CD4-positive, alpha-beta T cell (primary cell): ENCODE measurements at places on chromosomes 11 and 22.
A peak's percentile ranks its signal among the peaks of the same experiment; 100 is the strongest.

- no peak for DNase-seq
Observed at GRCh38 chr11:12706545-12707499, 32.6 kb downstream of the TEAD1 start.

GRCh38 chr11:16767957-16768356, 29.5 kb downstream of the C11orf58 start:
- no peak for DNase-seq

DNA sequence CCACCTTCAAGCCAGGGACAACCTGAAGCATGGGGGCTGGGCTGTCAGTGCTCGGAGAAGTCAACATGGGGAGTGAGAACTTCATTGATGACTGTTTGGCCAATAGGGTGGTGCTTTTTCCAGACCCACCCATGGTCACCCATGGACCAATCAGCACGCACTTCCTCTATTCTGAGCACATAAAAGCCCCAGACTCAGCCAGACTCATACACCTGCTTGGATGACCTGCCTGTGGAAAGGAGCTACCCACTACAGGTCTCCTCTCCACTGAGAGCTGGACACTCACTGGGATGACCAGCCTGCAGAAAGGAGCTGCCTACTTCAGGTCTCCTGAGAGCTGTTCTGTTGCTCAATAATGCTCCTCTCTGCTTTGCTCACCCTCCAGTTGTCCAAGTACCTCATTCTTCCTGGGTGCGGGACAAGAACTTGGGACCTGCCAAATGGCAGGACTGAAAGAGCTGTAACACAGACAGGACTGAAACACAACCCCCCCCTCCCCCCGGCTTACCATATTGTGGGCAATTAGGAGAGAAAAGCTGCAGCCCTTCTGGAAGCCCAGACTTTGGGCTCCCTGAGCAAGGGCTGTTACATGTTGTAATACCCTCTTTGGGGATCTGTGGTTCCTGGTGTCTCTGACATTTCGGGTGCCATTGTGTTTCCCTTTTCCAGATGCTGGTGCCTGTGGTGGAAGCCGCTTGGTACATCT, 44.4 kb upstream of the WNT11 start:
- DNase-seq, result no peak

- no peak for DNase-seq
Observed at GRCh38 chr11:94834911-94835593, 66.9 kb downstream of the AMOTL1 start.

- DNase-seq, result no peak
Observed at GRCh38 chr11:29447821-29448220, 569.0 kb downstream of the KCNA4 start.

DNA sequence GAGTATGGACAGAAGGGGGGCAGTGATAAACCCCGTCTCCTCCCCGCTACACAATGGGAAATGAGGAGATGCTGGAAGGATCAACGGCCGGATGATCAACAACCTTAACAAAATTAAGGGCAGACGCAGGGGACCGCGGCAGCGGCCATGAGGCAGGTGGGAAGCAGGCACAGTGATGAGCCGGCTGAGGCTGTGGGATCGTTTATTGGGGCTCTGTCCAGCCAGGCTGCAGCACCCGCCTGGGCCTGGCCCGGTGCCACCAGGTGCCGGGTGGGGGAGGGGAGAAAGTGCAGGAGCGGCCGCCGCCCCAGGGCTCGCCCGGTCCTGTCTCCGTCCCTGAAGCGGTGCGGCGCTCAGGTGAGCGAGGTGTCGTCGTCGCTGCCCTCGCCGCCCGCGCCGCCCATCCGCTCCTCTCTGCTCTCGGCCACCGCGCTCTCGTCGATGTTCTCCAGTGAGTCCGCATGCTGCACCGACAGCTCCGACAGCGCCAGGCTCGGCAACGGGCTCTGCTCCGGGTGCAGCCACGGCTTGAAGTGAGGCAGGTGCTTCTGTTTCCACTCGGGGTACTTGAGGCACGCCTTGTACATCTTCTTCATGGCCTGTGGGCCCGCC, 2.4 kb upstream of the ARAP1 start:
- DNase-seq, result no peak

- peak; percentile 34 for DNase-seq
Observed at GRCh38 chr11:72848846-72849466, 34.7 kb downstream of the ATG16L2 start.

GRCh38 chr11:12285106-12285505, 92.3 kb upstream of the PARVA start:
- no peak for DNase-seq

GRCh38 chr11:34394771-34395300, 37.0 kb upstream of the ABTB2 start:
- no peak for DNase-seq

GRCh38 chr11:85947431-85948272, 92.5 kb downstream of the CCDC83 start:
- no peak for DNase-seq

- DNase-seq, result peak; percentile 26
Observed at GRCh38 chr11:1628506-1629325, 859 bp upstream of the KRTAP5-5 start.

- DNase-seq, result no peak
Observed at GRCh38 chr11:1200611-1201191, 22.2 kb upstream of the MUC5B start.

DNA sequence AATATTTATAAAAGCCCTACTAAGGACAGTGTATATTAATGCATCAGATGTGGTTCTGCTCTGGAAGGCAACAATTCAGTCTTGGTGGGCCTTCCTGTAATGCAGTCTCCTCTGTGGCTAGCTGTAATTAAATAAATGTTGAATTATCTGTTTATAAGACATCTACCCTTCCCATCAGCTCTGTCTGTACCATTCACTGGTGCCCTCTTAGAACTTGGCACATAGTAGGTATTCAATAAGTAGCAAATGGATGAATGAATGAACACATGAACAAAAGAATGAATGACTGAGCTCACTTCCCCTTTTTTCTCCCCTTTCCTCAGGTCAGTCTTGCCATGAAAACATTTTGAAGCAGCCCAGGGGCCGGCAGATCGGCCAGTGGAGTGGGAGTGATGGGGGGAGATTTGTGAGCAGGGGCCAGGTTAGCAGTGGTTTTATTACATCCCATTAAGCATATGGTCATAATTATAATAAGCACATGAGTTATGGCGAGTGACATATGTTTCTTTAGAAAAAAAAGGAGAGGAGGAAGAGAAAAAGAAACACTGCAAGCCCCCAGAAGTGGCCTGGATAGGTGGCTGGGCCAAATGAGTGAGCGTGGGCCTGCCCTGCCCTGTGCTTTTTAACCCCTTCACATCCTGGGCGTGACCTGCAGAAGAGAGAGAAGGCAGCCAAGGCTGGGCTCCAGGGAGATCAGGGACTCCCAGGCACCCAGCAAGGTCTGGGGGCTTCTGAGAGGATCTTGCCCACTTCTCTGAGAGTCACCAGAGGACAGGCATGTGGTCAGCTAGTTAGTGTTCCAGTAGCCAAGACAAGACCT, 48.6 kb upstream of the CD82 start:
- DNase-seq, result no peak

DNA sequence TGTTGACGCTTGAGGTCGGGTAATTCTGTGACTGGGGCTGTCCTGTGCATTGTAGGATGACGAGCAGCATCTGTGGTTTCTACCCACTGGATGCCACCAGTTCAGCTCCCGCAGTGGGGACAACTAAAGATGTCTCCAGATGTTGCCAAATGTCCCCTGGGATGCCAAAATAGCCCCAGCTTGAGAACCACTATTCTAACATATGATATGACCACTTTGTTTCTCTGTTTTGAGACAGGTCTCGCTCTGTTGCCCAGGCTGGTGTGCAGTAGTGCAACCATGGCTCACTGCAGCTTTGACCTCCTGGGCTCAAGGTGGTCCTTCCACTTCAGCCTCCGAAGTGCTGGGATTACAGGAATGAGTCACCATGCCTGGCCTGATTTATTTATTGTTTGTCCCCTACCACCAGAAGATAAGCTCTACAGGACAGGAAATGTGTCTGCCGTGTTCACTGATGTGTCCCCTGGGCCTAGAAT, 4.4 kb upstream of the MEN1 start:
- no peak for DNase-seq

GRCh38 chr11:83456075-83456474, 169.9 kb upstream of the CCDC90B start:
- no peak for DNase-seq

DNA sequence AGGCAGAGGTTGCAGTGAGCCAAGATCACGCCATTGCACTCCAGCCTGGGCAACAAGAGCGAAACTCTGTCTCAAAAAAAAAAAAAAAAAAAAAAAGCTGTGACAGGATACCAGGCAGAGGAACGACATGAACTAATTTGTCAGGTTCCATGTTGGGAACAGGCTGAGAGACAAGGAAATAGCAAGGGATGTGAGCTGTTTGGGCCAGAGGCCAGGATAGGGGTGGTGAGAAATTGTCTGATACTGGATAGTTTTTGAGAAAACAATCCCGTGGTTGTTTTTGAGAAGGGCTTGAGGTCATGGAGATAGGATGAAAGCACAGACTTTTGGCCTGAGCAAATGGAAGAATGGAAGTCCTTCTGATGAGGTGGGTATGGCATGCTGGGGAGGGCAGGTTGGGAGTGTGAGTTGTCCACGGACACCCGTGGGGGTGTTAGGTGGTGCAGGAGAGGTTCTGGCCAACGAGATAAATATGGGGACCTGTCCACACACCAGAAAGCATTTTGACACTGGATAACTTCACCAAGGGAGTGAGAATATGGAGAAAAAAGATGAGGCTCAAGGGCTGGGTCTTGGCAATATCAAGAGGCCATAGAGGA, 13.7 kb downstream of the PIWIL3 start:
- DNase-seq, result no peak

- DNase-seq, result no peak
Observed at GRCh38 chr11:131800452-131800851, 430.0 kb downstream of the NTM start.

GRCh38 chr22:49672014-49672516, 155.6 kb downstream of the BRD1 start:
- no peak for DNase-seq

DNA sequence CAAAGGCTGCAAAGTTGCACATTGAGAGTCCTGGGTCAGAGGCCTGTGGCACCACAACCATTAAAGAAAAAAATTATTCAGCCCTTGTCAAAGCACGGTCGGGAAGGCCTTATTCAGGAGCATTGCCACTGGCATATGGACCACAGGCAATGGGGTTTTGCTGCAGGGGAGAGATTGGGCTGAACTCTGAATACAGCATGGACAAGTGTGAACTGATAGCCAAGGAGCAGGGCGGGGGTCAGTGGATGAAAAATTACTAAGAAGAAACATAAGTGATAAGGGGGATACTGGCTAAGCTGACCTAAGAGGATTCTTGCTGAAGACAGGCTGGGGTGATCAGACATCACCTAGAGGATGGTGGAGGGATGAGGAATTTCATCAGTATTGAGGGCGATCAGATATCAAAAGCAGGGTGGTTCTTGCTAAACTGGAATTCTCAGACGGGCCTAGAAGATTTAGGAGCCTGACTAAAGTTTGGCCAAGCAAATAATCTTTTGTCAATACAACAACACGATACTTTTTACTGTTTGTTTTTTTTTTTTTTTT, 3.3 kb upstream of the DGCR8 start:
- no peak for DNase-seq

DNA sequence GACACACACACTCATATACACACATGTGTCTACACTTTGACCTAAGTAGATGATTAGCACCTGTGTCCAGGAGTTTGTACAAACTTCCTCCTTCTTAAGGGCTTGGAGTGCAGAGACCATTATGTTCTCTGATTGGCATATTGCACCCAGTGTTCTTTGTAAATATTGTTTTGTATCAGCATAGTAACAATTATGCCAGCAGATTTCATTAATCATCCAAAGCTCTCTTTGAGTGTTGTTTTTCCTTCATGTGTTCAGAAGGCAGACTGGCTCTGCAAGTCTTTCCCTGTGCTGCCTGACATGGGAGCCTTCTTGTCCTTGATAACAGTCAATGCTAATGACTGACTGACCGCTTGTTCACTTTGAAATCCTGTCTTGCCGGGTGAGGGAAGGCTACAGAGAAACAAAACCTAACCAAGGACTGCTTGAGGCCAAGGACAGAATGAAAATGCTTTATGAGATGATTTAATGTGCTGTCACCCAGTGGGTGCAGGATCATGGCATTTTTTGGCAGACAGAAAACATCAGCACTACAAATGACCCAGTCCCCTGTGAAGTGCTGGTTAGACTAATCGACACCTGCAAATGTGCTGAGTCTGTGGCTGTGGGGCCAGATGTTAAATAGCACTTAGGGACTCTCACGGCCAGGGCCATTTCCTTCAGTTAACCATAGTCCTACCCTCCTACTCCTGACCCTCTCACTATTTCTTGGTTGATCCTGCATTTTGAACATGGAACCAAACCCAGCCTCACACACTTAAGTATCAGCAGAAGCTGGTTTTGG, 6.6 kb upstream of the BARX2 start:
- DNase-seq, result no peak
